ENCODE measurements at places on chromosomes 16 and 17. TPM values are rescaled to one million over a fixed set of nuclear protein-coding genes. Genes with fewer than 3 reads are reported as not detected.

DNA sequence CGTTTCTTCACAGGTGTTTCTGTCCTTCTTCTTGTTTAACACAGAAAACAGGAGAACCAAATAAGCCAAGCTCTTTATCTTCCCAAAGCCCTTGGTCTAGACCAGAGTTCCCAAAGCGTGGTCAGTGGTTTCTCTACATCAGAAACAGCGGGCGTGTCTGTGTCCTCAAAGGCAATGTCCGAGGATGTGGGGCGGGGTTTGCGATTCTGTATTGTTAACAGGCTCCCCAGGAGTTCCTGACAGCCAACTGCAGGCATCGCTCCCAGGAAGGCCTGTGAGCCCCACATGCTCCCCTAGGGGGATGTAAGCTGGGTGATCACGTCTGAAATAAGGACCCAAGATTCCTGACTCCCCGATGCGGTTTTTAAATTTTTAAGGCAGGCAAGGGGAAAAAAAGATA lies 28.4 kb upstream of the SLC25A19 start:
- DNase-seq: no peak

Gene QRICH2
- total RNA-seq: 7.2 TPM

DNA sequence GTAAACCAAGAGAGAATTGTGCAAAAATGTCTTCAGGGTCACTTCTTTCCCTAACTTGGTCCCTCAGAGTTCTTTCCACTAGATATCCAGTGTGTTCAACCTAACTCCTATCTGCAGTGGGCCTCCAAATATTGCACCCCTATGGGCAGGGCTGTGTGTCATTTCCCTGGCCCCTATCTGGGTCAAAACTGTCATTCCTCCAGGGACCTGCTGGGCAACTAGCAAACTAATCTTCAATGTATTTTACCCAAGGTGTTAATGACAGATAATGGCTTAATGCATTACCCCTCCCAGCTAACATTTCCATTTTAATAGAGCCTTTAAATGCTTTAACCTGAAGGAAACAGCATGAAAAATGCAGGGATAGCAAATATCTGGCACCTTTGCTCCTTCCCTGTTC lies 25.8 kb upstream of the SKAP1 start:
- DNase-seq: no peak

DNA sequence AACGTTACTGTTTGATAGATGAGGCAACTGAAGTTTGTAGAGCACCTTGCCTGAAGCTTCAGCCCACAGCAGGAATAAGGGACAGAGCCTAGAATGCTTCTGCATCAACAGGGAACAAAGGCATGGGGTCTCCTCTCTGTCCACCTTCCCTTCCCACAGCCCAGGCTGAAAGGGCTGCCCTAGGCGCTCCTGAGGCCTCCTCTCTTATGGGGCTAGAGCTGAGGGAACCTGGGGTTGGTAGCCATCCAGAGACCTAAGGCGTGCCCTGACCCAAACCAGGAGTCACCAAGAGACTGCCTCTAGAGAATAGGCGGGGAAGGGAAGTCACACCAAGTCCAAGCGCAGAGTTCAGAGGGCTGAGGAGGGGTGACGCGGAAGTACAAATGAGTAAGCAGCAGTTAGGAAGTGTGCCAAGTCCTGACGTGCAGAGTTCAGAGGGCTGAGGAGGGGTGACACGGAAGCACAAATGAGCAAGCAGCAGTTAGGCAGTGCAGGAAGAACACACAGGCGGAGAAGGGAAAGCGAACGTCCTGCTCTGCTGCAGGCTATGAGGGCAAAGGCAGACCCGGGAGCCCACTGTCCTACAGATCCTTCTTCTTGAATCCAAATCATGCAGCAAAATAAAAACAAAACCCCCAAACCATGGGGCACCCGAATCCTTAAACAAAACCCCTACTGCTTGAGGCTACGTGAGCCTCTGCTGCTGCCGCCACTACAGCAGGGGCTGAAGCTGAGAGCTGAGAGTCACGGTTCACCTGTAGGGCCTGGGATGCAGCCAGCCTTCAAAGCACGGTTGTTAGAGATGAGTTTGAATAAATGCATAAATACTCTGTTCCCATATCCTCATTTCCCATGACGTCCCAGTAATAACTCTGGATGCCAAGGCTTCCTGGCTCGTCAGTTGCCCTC lies 2.7 kb upstream of the SPG7 start:
- DNase-seq: no peak

DNA sequence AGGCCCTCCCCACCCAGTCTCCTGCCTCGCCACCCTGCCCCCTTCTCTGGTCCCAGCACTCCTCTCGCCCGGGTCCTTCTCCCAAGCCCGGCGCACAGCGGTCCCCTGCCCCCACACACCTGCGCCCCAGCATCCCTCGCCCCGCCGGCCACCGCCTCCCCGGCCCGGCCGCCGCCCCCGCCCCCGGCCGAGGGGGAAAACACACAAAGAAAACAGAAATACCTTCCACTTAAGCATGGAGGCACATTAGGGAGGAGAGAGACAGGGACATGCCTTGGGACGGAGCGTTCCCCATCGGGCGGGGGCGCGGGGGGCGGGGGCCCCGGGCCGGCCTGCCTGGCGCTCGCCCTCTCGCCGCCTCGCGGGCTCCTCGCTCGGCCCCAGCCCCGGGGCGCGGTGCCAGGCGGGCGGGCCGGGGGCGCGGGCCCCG lies 326 bp downstream of the SRCIN1 start:
- no peak for DNase-seq

GRCh38 chr17:39618246-39618913 lies 8.4 kb upstream of the PPP1R1B start:
- DNase-seq: no peak

DNA sequence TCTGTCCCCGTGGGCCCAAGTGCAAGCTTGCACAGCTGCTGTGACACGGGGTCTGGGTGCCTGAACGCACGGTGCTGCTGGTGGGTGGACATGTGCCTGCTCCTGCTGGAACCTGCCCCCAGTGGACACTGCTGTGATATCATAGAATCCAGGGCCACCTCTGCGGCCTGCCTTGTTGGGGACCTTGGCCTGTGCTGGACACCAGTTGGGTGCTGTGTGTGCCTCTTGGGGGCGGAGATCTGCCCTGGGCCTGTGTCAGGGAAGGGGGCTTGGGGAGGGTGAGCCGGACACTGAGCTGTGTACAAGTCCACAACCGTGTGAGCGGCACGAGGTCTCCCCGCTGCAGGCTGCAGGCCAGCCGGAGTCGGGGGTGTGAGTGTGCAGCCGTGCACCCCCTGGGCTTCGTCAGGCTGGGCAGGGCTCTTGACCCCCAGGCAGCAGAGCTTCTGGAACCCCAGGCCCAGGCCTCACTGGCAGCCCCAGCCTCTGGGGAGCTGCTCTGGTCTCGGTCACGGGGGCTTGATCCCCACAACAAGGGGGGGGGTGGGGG lies 33.3 kb downstream of the GSE1 start:
- DNase-seq: no peak

Gene ZNF200
- total RNA-seq: 8.0 TPM

GRCh38 chr16:52499060-52499440 lies 47.9 kb downstream of the TOX3 start:
- DNase-seq: no peak

DNA sequence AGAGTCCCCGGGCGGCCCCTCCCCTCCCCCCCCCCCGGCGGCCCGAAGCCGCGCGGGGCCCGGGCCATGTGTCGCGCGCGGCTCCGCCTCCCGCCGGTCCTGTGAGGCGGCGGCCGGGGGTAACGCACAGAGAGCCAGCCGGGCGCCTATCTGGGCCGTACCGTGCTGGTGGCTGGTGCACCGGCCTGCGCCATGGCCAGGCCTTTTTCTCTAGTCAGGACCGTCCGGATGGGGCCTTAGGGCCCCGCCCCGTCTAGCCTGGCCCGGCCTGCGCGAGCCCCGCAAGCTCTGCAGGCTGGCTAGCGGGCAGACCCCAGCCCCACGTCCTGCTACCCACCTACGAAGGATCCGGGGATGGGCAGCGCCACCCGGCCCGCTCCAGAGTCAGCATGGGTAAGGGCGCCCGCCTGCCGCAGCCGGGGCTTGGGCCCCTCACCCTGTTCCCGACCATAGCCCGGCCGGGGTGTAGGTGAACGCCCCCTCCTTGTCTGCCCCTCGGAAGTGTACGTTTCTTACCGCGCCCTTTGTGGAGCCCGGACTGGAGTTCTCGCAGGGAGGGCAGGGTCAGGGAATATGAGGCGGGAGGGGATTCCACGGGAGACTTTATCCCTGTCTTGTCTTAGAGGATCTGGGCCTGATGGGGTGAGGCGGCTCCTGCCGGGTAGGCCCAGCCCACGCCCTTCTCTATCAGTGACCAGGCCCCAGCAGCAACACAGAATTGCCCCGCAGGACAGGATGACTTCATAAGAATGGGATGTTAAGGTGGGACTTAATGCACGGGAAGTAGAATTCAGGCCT lies at the start of gene CENPT:
Gene CENPT (minus strand): TSS at position 630 of the 798 bp plus-strand sequence. CDS start 13,834 bp downstream, outside the sequence.
- DNase-seq: no peak

Gene PPP1R1B
- 0.75 TPM for total RNA-seq

Gene INCA1
- 1.7 TPM for total RNA-seq

- peak; percentile 24 for DNase-seq
Observed at GRCh38 chr16:66260522-66261254, 105.8 kb upstream of the CDH5 start.

GRCh38 chr17:79836972-79837887 lies 2.0 kb downstream of the CBX4 start:
- DNase-seq: no peak

Gene SCNN1G
- total RNA-seq: not detected

Gene SMPD3
- total RNA-seq: 0.20 TPM

DNA sequence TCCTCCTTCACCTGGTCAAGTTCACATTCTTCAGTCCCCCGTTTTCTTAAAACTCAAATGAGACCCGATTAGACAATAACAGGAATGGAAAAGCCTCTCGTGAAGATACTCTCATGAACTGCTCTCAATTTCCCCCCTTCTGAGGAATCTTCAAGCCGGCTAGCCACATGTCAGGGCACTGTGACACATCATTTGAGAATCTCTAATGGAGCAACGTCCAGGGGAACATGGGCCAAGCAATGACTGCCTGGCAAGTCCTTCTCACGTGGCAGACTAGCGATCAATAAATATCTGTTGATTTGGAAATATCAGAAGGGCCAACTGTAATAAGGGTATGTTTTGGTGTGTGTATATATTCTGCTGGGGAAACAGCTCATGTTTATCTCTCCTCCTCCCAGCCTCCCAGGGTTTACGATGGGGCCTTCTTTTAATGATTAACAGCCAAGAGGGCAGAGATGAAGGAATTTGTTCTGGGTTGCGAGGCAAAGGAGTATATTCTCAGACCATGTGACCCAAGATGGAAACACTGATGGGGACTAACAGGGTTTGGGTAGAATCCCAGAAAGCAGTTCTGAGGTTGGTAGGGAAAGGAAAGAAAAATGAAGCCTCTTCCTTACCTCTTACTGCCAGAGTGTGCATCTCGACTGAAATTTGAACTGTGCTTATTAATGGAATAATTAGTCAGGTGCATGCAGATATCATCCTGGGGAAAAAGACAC lies 21.4 kb downstream of the TTLL6 start:
- no peak for DNase-seq

DNA sequence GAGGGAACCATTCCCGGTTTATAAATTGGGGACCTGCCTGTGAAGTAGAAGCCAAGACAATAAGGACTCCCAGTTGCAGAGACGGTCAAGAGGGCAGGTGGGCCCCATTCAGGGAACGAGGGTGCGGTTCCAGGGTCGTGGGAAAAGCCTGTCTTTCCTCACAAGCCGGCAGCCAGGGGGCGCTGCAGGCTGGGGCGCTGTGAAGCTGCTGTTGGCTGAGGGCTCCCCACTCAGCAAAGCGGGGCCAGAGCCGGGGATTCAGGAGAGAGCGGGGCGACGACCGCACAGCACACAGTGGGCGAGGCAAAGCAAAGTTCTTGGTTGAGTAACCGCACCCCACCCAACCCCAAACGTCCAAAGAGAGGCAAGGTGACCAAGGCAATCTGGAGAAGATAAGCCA lies 24.9 kb downstream of the CDRT15 start:
- no peak for DNase-seq

- DNase-seq: no peak
Observed at GRCh38 chr16:55817236-55817912, 15.5 kb downstream of the CES1 start.

Gene ABCA3
- 3.5 TPM for total RNA-seq

GRCh38 chr16:14310519-14310991 lies 239.4 kb downstream of the MRTFB start:
- no peak for DNase-seq

- DNase-seq: no peak
Observed at GRCh38 chr17:76940295-76940694, 72.1 kb downstream of the MGAT5B start.

GRCh38 chr16:55082591-55082976 lies 151.9 kb downstream of the IRX5 start:
- no peak for DNase-seq

- no peak for DNase-seq
Observed at GRCh38 chr16:51822471-51822870, 671.4 kb upstream of the SALL1 start.

DNA sequence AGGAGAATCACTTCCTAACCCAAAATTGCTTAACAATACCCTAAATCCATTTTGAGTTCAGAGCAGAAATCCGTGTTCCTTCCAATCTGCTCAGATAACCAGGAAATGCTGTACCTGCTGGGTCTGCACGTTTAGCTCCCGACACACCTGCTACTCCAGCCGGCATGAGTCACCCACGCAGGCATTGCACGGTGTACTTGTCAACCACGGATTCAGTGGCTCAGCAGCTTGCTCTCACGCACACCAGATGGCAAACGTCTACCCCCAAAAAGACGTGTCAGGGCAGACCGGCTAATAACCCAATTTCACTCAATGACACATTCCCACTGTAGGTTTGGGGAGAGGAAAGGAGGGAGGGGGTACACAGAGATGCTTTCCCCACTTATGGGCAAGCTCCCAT lies 468.1 kb downstream of the SOX9 start:
- peak; percentile 40 for DNase-seq

- no peak for DNase-seq
Observed at GRCh38 chr17:83085103-83085502, 5.7 kb downstream of the METRNL start.

DNA sequence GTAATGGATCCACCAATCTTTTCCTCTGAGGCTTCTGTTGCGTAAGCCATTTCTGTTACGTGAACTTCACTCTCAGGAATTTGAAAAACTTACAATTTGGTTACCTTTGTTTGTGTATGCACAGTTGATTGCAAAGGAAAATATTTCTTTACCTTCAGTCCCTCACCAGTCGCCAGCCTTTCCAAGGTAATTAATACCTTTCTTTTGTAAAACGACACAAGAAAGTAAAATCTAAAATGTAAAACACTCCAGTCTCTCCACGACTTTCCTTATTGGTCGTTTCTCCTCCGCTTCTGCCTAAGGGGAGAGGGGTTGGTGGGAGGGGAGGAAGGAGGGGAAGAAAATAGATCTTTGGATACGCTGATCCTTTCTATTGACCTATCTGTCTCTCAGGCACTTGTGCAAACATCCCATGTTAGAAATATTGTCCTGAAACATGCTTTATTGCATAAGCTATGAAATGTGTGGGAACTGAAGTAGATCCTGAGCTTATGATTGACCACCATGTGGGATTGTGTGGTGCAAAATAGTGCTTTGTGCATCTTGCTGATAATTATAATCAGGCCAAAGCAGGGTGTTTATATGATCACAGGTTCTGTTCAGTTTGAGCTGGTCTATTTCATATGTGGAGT lies 32.4 kb upstream of the EFCAB13 start:
- DNase-seq: no peak

GRCh38 chr16:8863594-8864424 lies 5.0 kb downstream of the CARHSP1 start:
- no peak for DNase-seq

All from mesothelial cell of epicardium (in vitro differentiated cells).